ENCODE measurements at places on chromosomes 1 and 21. TPM values are rescaled to one million over a fixed set of nuclear protein-coding genes. Genes with fewer than 3 reads are reported as not detected.

DNA sequence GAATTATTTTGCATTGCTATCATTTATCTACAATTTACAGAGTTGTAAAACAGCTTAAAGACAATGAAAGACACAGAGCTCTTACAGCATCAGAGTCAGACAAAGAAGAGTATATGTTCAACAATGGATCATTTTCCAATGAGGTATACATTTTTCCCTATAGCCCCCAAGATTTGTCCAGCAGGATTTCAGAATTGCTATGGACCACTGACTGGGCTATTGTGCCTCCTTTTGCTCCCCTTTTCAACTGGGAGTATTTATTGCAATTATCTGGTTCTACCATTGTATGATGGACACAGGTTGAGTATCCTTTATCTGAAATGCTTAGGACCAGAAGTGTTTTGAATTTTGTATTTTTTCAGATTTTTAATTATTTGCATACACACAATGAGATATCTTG is 62.5 kb upstream of the DNAH14 start:
- DNase-seq: no peak

- DNase-seq: no peak
Measured at GRCh38 chr1:202107801-202108731, 14.7 kb upstream of the GPR37L1 start.

DNA sequence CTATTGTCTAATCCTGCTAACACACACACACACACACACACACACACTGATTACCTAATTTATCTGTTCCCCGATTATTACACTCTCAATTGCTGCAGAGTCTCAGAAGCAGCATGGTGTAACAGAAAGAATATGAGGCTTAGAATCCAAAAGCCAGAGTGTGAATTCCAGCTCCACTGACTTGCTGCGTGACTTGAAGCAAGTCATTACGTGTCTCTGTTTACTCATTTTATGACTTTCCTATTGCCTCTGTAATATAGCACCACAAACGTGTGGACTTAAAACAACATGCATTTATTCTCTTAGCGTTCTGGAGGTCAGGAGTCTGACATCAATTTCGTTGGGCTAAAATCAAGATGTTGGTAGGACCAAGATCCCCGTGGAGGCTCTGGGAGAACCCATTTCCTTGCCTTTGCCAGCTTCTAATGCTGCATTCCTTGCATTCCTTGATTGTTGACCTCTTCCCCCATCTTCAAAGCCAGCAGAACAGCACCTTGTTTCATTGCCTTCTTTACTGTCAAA is 55.9 kb upstream of the ATP5PO start:
- peak; percentile 22 for DNase-seq

DNA sequence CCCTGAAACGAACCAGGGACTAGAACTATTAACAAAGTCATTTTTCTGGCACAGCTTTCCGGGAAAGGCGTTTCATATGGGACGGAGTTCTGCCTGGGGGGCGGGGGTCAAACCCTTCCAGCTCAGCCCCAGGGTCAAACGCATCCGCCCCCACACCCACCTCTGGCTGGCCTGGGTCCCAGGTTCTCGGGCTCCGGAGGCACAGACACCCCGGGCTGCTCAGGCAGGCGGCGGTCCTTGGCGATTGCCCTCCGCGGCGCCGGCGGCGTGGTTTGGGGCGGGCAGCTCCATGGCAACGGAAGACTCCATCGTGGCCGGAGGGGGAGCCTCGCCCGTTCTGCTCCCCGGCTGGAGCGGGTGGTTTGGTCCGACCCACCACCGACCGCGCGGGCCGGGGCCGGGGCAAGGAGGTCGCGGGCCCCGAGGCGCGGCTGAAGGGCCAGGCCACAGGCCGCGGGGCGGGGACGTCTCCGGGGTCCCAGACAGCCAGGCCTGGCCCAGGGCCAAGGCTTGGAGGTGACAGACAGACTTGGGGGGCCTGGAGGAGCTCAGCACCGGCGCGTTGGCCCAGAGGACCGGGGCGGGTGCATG is at the start of gene CFAP74:
Gene CFAP74, minus strand, starts transcription at position 246 of the 591 bp plus-strand sequence. CDS start 12,830 bp downstream, outside the sequence.
- peak; percentile 18 for DNase-seq

DNA sequence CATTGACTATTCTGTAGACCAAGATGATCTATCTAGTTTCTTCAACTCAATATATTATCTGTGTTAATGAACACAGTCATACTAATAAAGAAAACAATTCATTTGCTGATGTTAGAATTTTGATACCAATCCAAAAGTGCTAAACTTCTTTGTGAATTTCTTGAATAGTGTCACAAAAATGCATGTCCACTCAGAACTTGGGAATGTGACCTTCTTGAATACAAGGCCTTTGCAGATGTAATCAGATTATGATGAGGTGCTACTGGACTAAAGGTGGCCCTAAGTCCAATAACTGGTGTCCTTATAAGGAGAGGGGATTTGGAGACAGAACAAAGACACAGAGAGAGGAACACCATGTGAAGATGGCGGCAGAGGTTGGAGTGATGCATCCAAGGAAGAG is 305.8 kb upstream of the ZP4 start:
- DNase-seq: no peak

DNA sequence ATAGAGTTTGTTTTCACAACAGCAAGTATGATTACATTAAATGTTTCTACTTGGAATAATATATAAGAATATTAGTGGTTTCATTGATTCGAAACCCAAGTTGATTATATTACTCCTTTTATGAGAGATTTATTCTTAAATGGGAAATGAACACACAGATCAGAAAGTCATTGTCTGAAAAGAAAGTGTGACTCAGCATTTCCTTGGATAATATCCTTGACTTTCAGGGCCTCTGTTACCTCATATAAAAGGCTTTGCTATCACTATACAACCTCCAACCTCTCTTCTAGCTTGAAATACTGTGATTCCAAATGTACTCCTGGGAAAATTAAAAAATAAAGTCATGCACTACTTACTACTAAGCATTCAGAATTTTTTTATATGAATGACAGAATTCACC is 295.3 kb upstream of the LYPLAL1 start:
- peak; percentile 68 for DNase-seq

DNA sequence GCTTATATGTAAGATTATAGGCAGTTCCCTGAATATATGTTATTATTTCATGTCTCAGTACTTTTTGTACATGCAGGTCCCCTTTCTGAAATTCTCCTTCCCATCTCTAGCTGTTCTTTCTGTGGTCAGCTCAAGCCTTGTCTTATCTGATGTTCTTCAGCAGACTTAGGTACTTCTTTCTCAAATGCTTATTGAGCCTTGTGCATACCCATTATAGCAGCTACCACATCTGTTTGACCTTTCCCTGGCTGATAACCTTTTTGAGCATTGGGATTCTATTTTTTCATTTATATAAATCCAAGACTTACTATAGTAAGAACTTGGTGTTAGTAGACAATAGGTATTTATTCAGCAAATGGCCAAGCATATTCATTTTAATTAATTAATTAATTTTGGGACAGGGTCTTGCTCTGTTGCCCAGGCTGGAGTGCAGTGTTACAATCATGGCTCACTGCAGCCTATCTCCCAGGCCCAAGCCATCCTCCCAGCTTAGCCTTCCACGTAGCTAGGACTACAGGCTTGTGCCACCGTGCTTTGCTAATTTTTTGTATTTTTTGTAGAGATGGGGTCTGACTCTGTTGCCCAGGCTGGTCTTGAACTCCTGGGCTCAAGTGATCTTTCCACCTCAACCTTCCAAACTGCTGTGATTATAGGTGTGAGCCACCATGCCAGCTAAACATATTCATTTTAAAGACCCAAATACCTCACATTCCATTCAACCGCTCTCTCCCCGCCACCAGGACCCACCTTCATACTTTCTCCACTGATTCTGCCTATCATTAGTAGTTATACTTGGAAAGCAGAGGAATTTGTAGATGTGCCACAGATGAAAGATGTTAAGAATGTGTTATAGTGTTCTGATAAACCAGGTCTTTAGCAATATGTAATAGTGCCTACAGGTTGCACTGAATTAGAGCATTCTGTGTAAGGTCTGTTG is 16.7 kb downstream of the TIPRL start:
- DNase-seq: no peak

- DNase-seq: peak; percentile 78
Measured at GRCh38 chr1:78676347-78676982, 26.8 kb downstream of the IFI44 start.

DNA sequence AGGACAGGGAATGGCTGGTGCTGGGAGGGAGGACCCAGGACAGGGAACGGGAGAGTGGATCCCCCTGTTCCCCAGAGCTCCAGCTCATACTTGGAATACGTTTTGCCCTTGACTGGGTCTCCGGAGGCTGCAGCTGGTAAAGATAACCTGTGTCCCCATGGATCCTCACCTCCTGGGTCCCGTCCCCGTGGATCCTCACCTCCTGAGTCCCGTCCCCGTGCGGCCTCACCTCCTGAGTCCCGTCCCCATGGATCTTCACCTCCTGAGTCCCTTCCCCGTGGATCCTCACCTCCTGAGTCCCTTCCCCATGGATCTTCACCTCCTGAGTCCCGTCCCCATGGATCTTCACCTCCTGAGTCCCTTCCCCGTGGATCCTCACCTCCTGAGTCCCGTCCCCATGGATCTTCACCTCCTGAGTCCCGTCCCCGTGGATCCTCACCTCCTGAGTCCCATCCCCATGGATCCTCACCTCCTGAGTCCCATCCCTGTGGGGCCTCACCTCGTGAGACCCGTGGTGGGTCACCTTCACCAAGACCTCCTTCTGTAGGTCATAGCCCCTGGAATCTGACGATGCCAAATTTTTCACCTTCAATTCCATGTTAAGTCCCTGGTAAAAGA is 61.4 kb downstream of the SCCPDH start:
- DNase-seq: peak; percentile 31

GBP3 gene
- total RNA-seq: 50.0 TPM

TMEM69 gene
- total RNA-seq: 19.9 TPM

CLCA4 gene
- not detected for total RNA-seq

OR6K6 gene
- total RNA-seq: not detected
